Osteoblast (primary cell): ENCODE measurements at places on chromosomes 11 and 22. TPM values are rescaled to one million over a fixed set of nuclear protein-coding genes. Genes with fewer than 3 reads are reported as not detected.
A peak's percentile ranks its signal among the peaks of the same experiment; 100 is the strongest.

DNA sequence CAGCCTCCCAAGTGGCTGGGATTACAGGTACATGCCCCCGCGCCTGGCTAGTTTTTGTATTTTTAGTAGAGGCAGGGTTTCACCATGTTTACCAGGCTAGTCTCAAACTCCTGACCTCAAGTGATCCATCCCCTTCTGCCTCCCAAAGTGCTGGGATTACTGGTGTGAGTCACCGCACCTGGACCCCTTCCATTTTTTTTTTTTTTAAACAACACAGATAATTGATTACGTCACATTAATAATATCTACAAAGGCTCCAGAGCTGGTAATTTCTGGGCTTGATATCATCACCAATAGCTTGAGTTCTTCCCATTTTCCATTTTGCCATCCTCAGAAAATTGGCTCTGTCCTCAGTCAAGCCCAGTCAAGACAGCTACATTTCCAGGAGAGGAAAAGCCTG lies 7.2 kb downstream of the TTLL1 start:
- H3K4me1 ChIP-seq = no peaks in the 10 kb centered on the region
- no peak overlapping the region for H3K4me3 ChIP-seq
- H3K27me3 ChIP-seq = no peaks in the 10 kb centered on the region
- DNase-seq = peak; percentile 30
- H3K36me3 ChIP-seq = peaks cover 5% of the 10 kb centered on the region
- H3K27ac ChIP-seq = no peak overlapping the region

DNA sequence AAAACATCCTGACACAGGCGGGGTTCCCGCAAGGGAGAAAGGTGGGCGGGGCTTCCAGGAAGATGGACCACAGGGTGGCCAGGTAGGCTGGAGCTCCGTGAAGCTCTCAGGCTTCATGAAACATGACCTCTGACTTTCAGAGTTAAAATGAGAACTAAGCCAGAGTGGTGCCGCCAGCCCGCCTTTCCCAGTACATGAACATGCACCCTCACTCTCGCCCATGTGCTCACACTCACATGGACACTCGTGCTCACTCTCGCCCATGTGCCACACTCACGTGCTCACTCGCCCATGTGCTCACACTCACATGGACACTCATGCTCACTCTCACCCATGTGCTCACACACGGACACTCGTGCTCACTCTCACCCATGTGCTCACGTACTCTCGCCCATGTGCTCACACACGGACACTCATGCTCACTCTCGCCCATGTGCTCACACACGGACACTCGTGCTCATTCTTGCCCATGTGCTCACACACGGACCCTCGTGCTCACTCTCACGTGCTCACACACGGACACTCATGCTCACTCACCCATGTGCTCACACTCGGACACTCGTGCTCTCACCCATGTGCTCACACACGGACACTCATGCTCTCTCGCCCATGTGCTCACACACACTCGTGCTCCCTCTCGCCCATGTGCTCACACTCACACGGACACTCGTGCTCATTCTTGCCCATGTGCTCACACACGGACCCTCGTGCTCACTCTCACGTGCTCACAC lies 10.0 kb downstream of the RNH1 start:
- H3K27me3 ChIP-seq = no peaks in the 10 kb centered on the region
- no peaks in the 10 kb centered on the region for H3K4me1 ChIP-seq
- H3K27ac ChIP-seq = no peak overlapping the region
- no peak overlapping the region for H3K4me3 ChIP-seq

DNA sequence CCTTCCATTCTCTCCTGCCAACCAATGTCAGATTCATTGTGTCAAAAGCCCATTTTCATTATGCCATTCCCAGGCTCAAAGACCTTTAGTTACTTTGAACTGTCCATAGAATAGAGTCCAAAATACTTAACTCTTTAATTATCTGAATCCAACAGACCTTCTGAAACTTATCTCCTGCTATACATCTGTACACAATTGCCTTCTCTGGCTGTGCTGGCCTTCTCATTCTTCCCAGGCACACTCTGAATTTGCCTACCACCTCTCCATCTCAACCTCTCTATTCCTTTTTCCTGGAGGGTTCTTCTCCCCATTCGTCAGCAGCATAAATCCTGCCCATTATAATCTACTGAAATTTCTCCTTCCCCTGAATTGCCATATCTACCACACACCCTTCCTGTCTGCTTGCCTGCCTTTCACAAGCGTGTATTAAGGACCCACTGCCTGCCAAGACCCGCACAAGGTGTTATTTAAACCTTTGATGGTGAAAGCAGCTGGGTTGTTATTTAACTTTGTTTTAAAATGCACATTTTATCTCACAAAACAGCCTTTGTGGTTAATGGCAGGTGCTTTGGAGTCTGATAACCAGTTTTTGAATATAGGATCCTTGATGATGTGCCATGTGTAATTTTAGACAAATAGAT lies 125.9 kb downstream of the CCDC81 start:
- no peak overlapping the region for H3K27ac ChIP-seq
- H3K4me3 ChIP-seq = no peak overlapping the region
- DNase-seq = no peak
- H3K4me1 ChIP-seq = peaks cover 19% of the 10 kb centered on the region
- H3K27me3 ChIP-seq = no peaks in the 10 kb centered on the region
- H3K36me3 ChIP-seq = no peaks in the 10 kb centered on the region

Gene TMPRSS4
- not detected in 2 replicates for total RNA-seq
